Stimulated activated CD8-positive, alpha-beta memory T cell treated with anti-CD3 and anti-CD28 coated beads, Interleukin-7, amount 100 ng/mL, for 4 hours (primary cell): ENCODE measurements at places on chromosomes 7 and 10.

GRCh38 chr10:106537866-106538265, 626.6 kb downstream of the SORCS1 start:
- DNase-seq = no peak

GRCh38 chr10:132398566-132398991, 1.6 kb downstream of the PWWP2B start:
- no peak for DNase-seq

DNA sequence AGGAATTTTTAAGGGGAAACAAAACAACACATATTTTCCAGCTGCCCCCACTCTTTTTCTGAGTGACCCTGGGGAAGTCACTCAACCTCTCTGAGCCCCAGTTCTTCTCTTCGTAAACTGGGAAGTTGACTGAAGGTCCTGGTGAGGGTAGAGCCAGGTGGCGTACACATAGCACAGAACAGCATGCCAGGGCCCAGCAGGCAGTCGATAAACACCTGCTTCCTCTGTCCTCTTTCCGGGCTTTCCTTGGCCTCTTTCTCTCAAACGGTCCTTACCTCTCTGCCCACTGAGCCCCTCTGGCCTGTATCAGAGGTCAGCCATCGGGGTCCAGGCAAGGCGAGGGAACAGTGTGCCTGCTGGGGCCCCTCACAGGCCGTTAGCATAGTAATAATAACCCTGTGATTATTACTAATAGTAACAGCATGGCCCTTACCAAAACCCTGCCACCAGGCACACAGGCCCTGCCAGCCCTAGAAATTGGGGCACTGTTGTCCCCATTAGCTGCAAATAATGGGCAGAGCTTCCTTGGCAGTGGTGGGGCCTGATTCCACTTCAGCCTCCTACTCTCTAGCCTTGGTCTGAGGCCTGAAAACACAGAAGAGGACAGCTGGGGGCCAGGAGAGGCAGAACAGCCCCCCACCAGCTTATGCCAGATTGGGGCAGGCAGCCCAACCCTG, 37.3 kb upstream of the SLC29A3 start:
- DNase-seq = no peak

- DNase-seq = no peak
These were observed 52.6 kb downstream of the PTEN start for GRCh38 chr10:87915989-87916388.

- no peak for DNase-seq
These were observed 126.8 kb upstream of the TNRC18 start for GRCh38 chr7:5550385-5550784.

DNA sequence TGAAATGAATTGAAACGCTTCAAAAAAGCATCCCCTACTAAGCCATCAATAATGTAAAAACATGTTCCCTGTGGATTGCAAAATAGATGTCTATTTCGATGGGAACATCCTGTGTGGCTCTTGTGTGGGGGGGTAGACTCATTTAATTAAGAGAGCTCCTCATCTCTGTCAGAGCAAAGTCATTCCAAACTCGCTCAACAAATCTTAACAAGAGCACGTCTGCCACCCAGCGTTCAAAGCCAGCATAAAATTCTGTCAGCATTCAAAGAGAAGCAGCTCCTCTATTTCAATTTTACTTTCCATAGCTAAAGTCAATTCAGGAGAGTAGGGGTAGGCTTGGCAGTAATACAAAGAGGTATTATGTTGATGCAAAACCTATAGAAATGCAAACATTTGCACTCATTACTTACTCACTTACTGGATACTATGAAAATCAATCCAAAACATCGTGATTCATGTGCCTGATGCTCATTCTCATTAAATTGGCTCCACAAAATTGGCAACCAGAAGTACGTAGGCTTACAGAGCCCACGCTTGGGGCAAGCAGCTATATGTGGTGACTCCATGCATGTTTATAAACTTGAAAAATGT, 114.9 kb downstream of the IPMK start:
- DNase-seq = no peak

GRCh38 chr7:140669352-140669751, 3.4 kb upstream of the ADCK2 start:
- no peak for DNase-seq

DNA sequence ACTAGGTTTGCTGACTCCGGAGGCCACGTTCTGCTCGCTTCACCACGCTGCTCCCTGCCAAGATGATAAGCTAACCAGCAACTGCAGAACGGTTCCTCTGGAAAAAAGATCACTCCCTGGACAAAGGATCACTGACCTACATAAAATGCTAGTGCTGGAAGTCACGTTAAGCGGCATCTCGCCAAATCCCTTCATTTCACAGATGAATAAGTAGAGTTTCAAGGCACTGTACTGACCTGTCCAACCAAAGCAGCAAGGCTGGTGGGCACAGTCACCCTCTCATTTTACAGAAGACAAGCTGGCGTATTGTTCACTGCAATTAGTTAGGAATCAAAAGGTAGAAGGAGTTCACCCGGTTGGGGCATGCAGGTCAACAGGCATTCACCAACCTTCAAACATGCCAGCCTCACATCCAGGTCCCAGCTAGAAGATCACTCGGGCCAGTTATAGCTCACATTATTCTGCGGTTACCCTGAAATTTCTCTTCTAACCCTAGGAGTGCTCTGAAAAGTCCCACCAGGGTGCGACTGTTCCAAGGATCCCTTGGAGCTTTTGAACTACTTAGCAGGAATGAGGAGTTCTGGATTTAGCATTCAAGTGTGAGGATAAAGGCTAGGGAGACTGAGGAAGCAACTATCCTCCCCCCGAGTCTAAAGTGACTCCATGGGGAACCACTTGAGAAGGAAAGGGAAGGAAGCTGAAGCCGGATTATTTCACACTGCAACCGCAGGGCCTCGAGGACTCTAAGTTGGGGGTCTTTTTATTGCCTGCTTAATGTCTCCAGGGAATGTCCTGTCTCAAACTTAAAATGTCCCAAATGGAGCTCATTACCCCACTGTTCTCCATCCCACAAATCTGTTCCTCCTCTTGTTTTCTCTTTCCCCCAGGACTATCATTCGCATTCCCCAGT, 32.8 kb downstream of the HIPK2 start:
- no peak for DNase-seq

- no peak for DNase-seq
These were observed 54.6 kb downstream of the BPGM start for GRCh38 chr7:134701272-134701671.
